Naive thymus-derived CD8-positive, alpha-beta T cell (primary cell): ENCODE measurements at places on chromosomes 7 and 10.
A peak's percentile ranks its signal among the peaks of the same experiment; 100 is the strongest.

DNA sequence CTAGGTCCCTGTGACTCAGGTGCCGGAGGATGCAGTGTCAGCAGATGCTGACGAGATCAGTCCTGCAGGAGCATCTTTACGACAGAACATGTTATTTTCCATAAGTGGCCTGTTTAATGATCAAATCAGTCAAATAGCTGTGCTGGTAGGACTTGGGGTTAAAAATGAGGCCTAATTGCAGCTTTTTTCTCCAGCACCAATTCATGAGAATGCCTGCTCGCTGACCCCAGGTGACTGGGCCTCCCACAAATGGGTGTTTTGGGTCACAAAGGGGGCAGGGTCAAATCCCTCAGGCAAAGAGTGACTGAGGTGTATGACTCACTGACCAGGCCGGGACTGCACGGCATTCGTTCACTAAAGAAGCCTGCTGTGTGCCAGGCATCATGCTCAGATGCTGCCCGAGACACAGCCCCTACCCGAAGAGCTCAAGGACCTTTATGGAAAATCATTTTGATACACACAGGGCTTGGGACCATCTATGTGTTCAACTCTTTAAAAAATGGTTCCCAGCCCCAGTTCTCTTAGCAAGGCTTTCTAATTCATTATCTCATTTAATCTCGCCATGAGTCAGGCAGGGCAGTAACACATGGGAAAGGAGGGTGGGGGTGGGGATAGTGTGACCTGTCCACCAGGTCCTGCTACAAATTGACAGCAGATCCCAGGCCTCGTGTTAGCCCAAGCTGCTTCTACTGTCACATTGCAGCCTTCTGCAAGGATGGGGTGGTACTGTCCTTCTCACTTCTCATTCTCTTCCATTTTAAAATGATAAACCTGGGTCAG lies 21.1 kb downstream of the ZNF775 start:
- no peak for DNase-seq

- no peak for DNase-seq
Observed at GRCh38 chr10:82908751-82909150, 1033.8 kb downstream of the NRG3 start.

DNA sequence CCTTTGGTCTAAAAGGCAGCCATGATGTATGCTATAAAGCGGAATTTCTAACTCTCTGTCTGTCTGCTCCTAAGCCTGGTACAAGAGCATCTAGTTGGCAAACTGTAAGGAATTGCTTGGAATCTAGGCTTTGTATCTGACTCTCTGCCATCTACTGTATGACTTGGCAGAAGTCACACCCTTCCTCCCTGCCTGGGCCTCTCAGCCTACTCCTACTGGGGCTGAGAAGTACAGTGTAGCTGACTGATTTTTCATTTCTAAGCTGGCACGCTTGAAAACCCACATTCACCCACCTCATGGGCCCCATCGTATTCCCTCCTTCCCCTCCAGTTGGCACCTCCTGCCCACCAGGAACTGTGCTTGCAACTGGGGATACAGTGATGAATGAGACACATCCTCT lies 435.2 kb downstream of the PLXNA4 start:
- no peak for DNase-seq

- DNase-seq: no peak
Observed at GRCh38 chr10:73478636-73479035, 17.2 kb downstream of the PPP3CB start.

GRCh38 chr7:17301471-17302456 lies 3.3 kb downstream of the AHR start:
- peak; percentile 34 for DNase-seq
